ENCODE measurements at places on chromosomes 5 and 9.

- no peak for DNase-seq
Observed at GRCh38 chr5:156126716-156127115, 200.2 kb upstream of the SGCD start.

DNA sequence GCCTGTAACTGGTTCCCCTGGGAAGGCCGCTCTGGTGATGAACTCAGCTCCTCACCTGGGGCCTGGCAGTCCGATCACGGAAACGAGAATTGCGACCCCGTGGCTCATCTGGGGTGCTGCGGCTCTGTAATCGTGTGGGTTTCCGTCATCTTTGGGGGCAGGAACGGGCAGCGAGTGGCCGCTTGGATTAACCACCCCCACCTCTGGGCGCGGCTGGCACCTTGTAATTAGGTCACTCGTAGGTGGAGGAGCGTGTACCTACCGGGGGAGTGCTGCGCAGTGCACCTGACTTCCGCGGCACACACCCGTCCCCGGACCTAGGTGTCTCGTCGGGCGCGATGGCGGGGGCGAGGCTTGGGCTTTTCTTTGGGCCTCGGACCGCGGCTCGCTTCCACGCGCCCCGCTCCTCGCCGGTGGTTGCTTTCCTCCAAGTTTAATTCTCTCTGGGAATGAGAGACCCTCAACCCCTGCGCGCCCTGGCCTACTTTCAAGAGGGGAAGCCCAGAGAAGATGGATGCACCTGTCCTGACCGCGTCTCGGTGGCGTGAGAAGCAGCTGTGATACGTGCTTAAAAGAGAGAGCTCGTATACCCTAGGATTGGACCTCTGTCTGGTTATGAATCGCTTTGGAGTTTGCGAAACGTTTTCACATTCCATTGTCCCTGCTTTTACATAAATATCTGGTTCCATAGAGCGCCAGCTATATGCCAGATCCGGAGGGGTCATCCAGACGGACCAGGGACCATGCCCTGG lies 744 bp upstream of the PPP2CA start:
- peak; percentile 79 for DNase-seq

DNA sequence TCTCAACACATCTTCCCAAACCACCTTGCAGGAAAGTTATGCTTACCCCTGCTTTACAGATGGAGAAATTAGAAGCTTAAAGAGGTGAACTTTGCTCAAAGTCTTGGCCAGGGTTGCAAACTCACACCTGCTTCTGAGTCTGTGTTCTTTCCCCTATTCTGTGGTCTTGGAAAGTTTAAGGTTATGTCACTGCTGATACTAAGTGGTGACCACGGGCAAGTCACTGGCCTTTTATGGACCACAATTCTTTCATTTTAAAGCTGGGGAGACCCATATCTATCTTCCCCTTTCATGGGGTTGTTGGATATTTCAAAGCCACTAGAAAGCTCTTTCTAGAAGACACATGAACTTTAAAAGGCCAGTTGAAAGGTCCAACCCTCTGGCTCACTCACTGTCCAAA lies 95.4 kb upstream of the KLF4 start:
- DNase-seq, result no peak

DNA sequence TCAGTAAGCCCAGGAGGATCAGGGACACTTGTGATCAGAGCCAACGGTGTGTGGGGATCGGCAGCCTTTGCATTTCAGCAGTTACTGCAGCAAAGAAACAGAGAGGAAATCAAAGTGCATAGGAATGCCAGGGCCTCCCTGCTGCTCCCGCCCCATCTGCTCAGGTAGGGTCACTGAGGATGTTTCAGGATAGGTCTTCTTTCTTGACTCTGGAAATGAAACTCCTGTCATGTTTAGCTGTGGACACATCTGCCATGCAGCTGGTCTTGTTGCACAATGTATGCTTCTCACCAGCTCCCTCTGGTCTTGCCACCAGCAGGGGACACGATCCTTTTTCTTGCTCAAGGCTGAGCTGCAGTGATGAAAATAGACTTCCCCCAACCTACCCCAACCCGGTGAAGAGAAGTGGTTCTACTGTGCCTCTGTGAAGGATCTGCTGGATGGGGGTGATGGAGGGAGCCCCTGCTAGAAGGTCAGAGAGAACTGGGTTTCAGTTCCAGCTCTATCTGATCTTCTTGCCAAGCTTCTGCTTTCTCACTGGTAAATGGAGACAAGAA lies 185.2 kb upstream of the KLF4 start:
- DNase-seq, result no peak

GRCh38 chr9:22693156-22693555 lies 246.5 kb downstream of the DMRTA1 start:
- no peak for DNase-seq

DNA sequence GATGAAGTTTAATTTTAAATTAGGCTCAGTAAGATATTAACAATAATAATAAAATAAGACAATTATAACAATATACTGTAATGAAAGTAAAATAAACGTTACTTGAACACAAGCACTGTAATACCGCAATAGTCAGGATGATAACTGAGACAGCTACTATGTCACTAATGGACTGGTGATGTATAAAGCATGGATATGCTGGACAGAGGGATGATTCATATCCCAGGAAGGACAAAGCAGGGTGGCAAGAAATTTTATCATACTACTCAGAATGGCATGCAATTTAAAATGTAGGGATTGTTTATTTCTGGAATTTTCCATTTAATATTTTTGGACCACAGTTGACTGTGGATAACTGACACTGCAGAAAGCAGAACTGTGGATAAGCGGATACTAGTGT lies 196.9 kb downstream of the VPS13A start:
- no peak for DNase-seq

DNA sequence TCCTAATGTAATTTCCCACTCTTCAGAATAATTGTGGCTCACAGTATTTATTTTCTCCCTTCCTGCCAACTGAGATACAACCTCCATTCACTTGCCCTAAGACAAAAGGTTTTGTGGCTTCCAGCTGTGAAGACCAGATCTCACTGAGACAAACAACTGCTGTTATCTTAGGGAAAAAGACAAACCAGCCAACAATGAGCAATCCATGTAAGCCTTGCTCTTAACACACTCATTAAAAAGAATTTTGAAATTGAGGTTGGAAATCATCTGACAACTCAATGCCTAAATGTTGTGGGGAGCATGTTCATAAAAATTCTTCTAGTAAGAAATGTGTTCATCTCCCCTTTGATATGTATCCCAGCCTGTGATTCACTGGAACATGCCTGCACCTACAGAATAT lies 132.9 kb downstream of the ADAMTSL1 start:
- no peak for DNase-seq

GRCh38 chr5:72474046-72474500 lies 33.1 kb downstream of the ZNF366 start:
- no peak for DNase-seq
